ENCODE measurements at places on chromosomes 4 and X.

DNA sequence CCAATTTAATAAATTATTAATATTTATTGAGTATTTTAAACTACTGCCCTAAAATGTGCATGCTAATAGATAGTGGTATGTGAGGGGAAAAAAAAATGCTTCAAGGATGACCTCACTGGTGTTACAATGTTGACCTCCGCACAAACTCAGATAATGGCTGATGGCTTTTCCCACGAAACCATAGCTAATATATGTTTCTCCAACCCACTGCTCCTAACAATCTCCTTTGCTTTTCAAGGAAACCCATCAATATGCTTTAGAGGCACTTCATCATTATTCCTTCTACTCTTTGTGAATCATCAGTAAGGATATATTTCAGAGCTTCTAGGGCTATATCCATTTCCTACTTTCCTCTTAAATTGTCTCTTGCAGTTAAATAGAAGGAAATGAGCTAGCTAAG, 1752.0 kb upstream of the TENM3 start:
- no peak for DNase-seq

- no peak for DNase-seq
Observed at GRCh38 chrX:130057209-130057608, 53.1 kb downstream of the ELF4 start.

- no peak for DNase-seq
Observed at GRCh38 chrX:15714529-15714928, 23.5 kb upstream of the CA5B start.

- no peak for DNase-seq
Observed at GRCh38 chrX:127404161-127404560, 584.6 kb downstream of the PRR32 start.

DNA sequence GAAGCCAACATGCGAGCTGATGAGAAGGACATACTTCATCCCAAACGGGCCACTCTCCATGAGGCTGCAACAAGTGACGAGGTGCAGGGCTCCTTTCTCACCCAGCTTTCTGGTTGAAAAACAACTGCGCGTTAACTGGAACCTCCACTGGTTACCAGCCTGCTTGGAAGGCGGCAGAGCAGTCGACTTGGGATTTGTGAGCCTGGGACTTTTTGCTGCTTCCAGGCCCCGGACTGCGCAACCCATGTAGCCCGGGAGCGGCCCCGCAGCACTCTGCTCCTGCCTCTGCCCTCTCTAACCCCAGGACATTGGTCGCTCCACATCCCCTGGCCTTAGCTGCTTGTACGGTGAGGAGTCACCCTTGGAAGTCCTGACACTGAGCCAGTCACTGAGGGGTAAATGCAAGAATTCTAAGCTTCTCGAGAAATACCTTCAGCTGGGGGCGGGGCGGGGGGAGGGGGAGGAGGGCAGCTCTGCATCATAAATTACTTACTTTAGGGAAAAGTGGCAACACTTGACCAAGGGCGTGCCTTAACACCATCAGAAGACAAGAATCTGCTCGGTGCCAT, 72.7 kb downstream of the MTMR1 start:
- no peak for DNase-seq

DNA sequence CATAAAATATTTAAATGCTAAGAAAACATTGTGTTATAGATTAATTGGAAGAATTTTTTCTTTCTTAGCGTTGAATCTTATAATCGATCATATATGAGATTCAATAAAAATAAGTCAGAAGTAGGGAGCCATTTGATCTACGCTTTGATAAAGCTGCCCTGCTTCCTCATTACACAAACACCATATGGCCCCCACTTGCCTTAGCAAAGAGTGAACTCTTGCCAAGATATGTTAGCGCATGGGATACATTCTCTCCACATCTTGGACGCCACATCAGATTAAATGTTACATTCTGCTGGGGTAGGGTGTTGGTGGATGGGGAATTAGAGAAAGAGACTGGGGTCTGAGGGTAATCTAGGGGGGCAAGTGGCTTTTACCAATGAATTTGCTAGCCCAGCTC, 207.7 kb upstream of the MID1 start:
- no peak for DNase-seq

- DNase-seq, result no peak
Observed at GRCh38 chrX:64206556-64207162, 1.2 kb upstream of the AMER1 start.

GRCh38 chr4:142416711-142417275, 429.3 kb downstream of the INPP4B start:
- no peak for DNase-seq

GRCh38 chr4:8748236-8748575, 123.4 kb downstream of the HMX1 start:
- DNase-seq, result no peak

GRCh38 chr4:73692254-73692653, 48.1 kb upstream of the CXCL8 start:
- DNase-seq, result no peak

DNA sequence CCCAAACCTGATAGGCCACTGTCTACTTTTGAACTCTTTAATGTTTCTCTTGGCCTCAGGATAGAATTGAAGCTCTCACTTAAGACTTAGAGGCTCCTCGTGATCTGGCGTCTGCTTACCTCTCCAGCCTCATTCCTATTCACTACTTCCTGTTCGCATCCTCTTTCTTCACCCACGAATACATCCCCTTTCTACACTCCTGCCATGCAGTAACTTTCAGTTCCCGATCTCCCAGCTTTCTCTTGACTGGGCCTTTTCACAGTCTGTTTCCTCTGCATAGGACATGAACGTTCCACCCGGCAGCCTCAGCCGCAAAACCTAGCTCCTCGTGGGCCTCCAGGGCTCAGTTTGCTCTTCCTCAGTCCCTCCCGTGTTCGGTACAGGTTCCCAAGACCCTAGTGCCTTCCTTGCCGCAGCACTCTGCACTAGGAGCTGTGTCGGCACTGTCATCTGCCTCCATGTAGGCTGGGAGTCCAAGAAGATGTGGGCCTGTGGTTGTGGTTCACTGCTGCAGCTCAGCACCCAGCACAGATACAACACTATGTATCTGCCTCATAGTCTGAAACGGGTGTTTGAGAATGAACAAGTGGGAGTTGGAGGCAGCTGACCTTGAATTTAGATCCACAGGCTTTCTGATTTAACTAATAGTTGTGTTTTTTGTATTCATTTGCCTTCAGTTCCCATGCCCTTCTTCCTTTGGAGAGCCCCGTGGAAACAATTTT, 15.8 kb downstream of the RPL39 start:
- no peak for DNase-seq

- no peak for DNase-seq
Observed at GRCh38 chrX:119709630-119710029, 16.7 kb upstream of the SEPTIN6 start.

DNA sequence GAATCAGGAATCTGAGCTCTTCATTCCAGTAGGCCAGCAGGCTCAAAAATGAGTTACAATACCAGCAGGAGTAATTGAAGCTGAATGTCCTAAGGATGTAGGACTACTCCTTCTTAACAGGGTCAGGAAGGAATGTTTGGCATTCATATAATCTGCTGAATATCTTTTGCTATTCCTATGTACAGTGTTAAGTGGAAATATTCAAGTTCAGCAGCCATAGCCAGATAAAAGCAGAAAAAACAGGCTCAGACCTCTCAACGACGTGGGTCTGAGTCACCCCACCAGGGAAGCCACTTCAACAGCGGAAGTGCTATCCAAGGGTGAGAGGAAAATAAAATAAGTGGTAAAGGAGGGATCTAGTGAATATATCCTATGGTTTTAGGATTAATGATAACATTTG, 577.0 kb downstream of the SPOCK3 start:
- DNase-seq, result no peak

DNA sequence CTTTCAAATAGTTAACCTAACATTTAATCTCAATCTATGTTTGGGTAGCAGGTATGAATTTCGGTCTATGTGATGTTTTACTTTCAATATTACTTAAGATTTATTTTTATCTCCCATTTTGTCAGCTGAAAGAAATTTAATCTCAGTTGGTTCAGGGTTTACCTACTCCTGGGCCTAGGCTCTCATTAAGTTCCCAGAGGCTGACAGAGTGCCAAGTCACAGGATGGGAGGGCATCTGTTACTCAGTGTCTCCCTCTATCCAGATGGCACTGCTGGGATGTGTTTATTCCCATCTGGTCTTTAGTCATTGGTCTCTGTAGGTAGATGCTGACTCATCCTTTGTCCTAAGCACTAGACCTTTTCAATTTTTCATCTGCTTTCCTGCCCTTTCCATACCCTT, 129.4 kb upstream of the ARSJ start:
- DNase-seq, result no peak

DNA sequence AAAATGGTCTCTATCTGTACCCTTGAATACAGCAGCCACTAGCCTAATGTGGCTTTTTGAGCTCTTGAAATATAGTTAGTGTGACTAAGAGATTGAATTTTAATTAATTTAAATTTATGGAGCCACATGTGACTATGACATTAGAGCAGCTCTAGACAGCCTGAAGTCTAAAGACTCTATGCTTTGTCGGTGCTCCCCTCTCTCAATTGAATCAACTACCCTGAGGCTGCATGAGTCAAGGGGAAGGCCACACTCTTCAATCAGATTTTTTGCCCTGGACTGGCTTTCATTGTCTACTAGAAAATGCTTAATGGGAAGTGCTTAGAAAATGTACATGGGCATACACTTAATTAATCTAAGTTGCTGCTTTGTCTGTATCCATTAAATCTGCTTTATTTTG, 11.7 kb downstream of the TLR7 start:
- no peak for DNase-seq

- DNase-seq, result no peak
Observed at GRCh38 chrX:154004315-154004714, 15.4 kb downstream of the IRAK1 start.

- no peak for DNase-seq
Observed at GRCh38 chr4:23856630-23857029, 33.2 kb downstream of the PPARGC1A start.

DNA sequence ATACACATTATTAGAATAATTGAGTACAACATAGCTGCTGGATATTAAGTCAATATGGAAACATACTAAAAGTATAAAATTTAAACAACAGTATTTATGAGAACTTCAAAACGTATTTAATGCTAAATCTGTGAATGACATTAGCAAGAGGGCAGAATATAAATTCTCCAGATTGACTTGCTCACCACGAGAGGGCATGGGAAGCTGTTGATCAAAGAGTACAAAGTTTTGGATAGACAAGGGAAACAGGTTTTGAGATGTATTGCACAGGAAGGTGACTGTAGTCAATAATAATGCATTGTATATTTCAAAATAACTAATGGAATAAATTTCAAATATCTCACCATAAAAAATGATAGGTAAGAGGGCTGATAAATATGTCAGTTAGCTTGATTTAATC, 768.2 kb downstream of the CENPC start:
- DNase-seq, result no peak

GRCh38 chrX:130575831-130576389, 174.1 kb downstream of the RBMX2 start:
- no peak for DNase-seq

- DNase-seq, result no peak
Observed at GRCh38 chrX:8848911-8849310, 47.7 kb upstream of the FAM9A start.

DNA sequence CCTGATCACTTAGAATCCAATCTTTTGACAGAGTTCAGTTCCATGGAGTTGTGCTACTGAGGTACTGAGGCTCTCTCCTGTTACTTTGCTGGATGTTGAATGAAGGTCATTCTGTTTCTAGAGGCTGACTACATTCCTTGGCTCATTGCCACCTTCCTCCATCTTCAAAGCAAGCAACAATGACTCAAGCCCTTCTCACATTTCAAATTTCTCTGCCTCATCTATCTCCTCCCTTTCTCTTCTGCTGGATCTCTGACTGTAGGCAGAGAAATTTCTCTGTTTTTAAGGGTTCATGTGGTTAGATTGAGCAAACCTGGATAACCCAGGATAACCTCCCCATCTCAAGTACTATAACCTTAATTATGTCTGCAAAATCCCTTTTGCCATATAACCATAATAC, 775.4 kb downstream of the STPG2 start:
- no peak for DNase-seq

- no peak for DNase-seq
Observed at GRCh38 chrX:151736685-151737084, 2.1 kb downstream of the CNGA2 start.

DNA sequence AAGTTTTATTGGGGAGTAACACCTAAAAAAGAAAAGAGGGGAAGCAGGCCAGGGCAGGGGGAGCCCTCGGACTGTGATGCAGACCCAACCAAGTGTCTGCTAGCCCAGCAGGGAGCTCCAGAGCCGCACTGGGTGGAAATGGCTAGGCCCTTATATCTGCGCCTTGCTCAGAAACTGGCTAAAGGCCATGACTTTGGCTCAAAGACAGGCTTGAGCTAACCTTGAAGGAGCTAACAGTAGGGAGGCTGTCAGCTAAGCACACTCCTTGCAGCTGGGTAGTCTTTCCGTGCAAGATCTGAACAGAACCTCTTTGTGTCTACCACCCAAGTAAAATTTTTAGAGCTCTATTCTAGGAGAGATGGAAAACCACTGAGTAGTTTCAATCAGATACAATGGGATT, 43.0 kb downstream of the SEPSECS start:
- no peak for DNase-seq

All from stimulated activated CD8-positive, alpha-beta memory T cell treated with anti-CD3 and anti-CD28 coated beads, Interleukin-7, amount 100 ng/mL, for 24 hours (primary cell).